ENCODE measurements at places on chromosomes 12 and 14. TPM values are rescaled to one million over a fixed set of nuclear protein-coding genes. Genes with fewer than 3 reads are reported as not detected.
A peak's percentile ranks its signal among the peaks of the same experiment; 100 is the strongest.

GRCh38 chr12:41076114-41076513 lies 112.0 kb upstream of the PDZRN4 start:
- H3K4me1 ChIP-seq: no peaks in the 10 kb centered on the region
- no peak overlapping the region for H3K4me3 ChIP-seq
- H3K27ac ChIP-seq: no peak overlapping the region

GRCh38 chr14:86683561-86683960 lies 1153.6 kb downstream of the FLRT2 start:
- no peaks in the 10 kb centered on the region for H3K36me3 ChIP-seq
- DNase-seq: no peak
- no peaks in the 10 kb centered on the region for H3K27me3 ChIP-seq

- no peaks in the 10 kb centered on the region for H3K36me3 ChIP-seq
- DNase-seq: no peak
- H3K4me3 ChIP-seq: no peak overlapping the region
- H3K4me1 ChIP-seq: no peaks in the 10 kb centered on the region
- no peaks in the 10 kb centered on the region for H3K27me3 ChIP-seq
- H3K27ac ChIP-seq: no peak overlapping the region
Observed at GRCh38 chr14:33515441-33515840, 435.4 kb downstream of the EGLN3 start.

DNA sequence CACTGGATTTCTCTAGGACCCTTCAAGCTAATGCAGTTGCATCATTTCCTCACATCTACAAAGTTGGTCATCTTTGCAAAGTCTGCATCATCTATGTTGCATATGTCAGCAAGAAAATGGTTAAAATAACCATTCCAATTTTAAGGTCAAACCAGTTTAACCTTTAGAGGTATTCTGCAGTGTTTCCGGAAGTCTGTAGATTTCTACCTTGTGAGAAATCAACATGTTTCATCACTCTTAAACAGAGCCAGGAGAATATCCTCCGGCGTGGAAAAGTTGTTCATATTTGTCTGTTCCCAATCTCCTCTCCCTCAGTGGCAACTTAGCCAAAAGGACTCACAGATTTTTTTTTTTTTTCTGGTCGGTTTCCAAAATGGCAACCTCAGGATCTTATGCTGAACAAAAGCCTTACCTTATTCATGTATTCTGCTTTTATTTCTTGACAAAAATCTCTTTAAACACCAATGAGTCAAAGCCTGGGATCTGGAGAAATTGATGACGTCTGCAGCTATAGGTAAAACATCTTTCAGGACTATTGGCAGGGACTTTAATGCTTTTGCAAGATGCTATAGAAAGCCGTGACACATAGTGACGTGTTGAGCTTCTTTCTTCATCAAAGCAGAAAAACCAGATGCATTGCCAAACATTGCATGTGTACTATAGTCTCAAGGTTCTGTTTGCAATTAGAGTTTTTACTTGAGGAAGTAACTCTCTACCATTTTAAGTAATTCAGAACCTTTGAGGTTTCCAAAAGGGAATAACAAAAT lies 16.0 kb upstream of the CDK17 start:
- H3K4me1 ChIP-seq: peaks cover 49% of the 10 kb centered on the region
- no peak for DNase-seq
- peaks cover 7% of the 10 kb centered on the region for H3K36me3 ChIP-seq

DNA sequence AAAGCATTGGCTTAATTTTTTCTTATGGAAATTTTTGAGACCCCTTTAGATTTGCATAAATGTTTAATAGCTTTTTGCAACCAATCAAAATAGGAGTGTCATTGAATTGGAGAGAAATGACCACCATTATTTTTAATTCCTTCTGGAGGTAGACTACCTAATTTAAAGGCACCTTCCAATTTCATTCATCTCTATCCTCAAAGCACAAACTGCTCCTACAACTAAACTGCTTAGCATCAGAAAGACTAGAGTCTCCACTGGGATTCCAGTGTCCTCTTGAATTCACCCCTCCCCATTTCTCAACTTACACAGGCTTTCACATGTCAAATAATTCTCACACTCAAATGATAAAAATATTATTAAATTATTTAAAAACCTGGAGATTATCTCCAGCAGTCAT lies 168.4 kb downstream of the RPS29 start:
- DNase-seq: no peak
- H3K4me3 ChIP-seq: no peak overlapping the region
- H3K36me3 ChIP-seq: no peaks in the 10 kb centered on the region
- H3K27ac ChIP-seq: no peak overlapping the region

GRCh38 chr12:38985961-38986360 lies 80.6 kb upstream of the CPNE8 start:
- DNase-seq: no peak
- H3K27ac ChIP-seq: no peak overlapping the region
- H3K36me3 ChIP-seq: no peaks in the 10 kb centered on the region
- H3K4me3 ChIP-seq: no peak overlapping the region

DNA sequence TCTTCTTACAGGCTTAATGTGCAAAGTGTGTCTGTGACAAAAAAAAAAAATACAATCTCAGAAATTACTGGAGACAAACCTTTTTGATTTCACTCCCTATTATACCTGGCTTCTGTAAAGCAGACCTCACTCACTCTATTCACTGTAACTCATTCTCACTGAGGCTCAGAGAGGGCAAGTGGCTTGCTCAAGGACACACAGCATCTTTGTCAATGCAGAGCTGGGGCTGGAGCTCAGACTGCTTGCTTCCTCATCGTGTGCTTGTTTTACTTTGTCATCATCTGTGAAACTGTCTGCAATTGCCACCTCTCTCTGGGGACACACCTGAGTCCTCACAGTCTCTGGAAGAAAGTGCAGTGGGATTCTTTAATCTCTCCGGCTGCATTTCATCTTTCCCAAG lies 120.0 kb downstream of the PTPN11 start:
- no peaks in the 10 kb centered on the region for H3K36me3 ChIP-seq
- H3K4me1 ChIP-seq: peaks cover 5% of the 10 kb centered on the region

GRCh38 chr12:13362260-13362841 lies 165.8 kb downstream of the EMP1 start:
- no peak overlapping the region for H3K4me3 ChIP-seq
- H3K4me1 ChIP-seq: no peaks in the 10 kb centered on the region
- DNase-seq: peak; percentile 39

GRCh38 chr12:93996321-93996720 lies 152.1 kb upstream of the PLXNC1 start:
- no peak for DNase-seq
- H3K4me3 ChIP-seq: no peak overlapping the region
- no peaks in the 10 kb centered on the region for H3K27me3 ChIP-seq
- no peaks in the 10 kb centered on the region for H3K4me1 ChIP-seq
- no peak overlapping the region for H3K27ac ChIP-seq

- no peak overlapping the region for H3K4me3 ChIP-seq
- peaks cover 58% of the 10 kb centered on the region for H3K4me1 ChIP-seq
Observed at GRCh38 chr14:60757567-60758002, 23.0 kb downstream of the MNAT1 start.

DNA sequence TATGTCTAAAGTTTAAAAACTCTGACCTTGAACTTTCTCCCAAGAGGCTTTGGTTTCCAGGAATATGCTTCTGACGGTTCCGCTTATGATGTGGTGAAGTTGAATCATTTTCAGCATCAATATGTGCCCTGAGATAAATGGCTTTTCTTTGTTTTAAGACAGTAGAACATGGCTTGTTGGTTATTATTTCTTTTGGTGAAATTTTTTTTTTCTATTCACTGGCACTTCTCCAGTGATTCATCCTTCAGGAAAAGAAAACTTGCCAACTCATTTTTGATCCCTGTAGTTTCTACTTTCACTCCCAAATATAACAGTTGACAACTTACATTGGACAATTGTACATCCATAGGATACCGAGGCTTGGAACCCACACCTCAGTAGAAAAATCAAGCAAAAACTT lies 1301.2 kb upstream of the FLRT2 start:
- no peak for DNase-seq
- no peaks in the 10 kb centered on the region for H3K4me1 ChIP-seq
- H3K36me3 ChIP-seq: no peaks in the 10 kb centered on the region
- no peaks in the 10 kb centered on the region for H3K27me3 ChIP-seq
- H3K27ac ChIP-seq: no peak overlapping the region

DNA sequence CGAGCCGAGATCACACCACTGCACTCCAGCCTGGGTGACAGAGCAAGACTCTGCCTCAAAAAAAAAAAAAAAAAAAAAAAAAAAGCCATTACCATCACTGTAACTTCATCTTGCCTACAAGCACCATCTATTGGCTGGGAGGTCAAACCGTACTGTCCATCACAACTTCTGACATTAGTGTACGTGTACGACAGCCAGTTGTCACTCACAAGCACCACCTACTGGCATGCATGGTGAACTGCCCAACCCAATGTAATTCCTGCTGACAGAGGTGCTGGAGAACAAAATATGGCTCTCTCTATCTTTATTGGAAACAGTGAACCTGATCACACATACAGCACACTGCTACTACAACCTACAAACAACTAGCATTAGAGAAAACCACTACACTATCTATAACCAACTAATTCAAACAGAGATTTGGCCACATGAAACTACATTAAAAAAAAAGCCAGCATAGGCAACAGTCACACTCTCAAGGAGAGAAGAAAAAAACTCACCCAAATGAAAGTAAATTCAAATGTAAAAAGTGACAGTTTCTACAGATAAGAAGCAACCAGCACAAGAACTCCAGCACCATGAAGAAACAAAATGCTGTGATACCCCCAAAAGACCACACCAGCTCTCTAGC lies 82.3 kb downstream of the PUS7L start:
- H3K36me3 ChIP-seq: no peaks in the 10 kb centered on the region
- peaks cover 18% of the 10 kb centered on the region for H3K27me3 ChIP-seq
- H3K4me1 ChIP-seq: no peaks in the 10 kb centered on the region
- no peak overlapping the region for H3K27ac ChIP-seq

- H3K27me3 ChIP-seq: no peaks in the 10 kb centered on the region
- H3K27ac ChIP-seq: no peak overlapping the region
Observed at GRCh38 chr14:93005838-93006237, 82.9 kb downstream of the CHGA start.

GRCh38 chr12:32454866-32455265 lies 55.5 kb downstream of the FGD4 start:
- H3K27me3 ChIP-seq: peaks cover 7% of the 10 kb centered on the region
- no peaks in the 10 kb centered on the region for H3K36me3 ChIP-seq
- DNase-seq: no peak
- H3K4me3 ChIP-seq: no peak overlapping the region
- no peaks in the 10 kb centered on the region for H3K4me1 ChIP-seq

- H3K27me3 ChIP-seq: no peaks in the 10 kb centered on the region
- H3K27ac ChIP-seq: peak overlapping the region; percentile 96
- peaks cover 43% of the 10 kb centered on the region for H3K4me1 ChIP-seq
- DNase-seq: peak; percentile 59
- H3K4me3 ChIP-seq: peak overlapping the region; percentile 91
- peaks cover 30% of the 10 kb centered on the region for H3K36me3 ChIP-seq
Observed at GRCh38 chr12:121400332-121401139, 618 bp downstream of the RNF34 start.

GRCh38 chr12:121288986-121289385 lies 7.5 kb downstream of the CAMKK2 start:
- peaks cover 15% of the 10 kb centered on the region for H3K36me3 ChIP-seq
- peaks cover 36% of the 10 kb centered on the region for H3K4me1 ChIP-seq
- H3K4me3 ChIP-seq: no peak overlapping the region
- H3K27ac ChIP-seq: no peak overlapping the region

GRCh38 chr14:68474741-68475140 lies 318.1 kb downstream of the ZFP36L1 start:
- H3K4me1 ChIP-seq: peaks cover 3% of the 10 kb centered on the region
- no peak overlapping the region for H3K27ac ChIP-seq
- no peaks in the 10 kb centered on the region for H3K36me3 ChIP-seq
- no peak for DNase-seq
- H3K4me3 ChIP-seq: no peak overlapping the region

DNA sequence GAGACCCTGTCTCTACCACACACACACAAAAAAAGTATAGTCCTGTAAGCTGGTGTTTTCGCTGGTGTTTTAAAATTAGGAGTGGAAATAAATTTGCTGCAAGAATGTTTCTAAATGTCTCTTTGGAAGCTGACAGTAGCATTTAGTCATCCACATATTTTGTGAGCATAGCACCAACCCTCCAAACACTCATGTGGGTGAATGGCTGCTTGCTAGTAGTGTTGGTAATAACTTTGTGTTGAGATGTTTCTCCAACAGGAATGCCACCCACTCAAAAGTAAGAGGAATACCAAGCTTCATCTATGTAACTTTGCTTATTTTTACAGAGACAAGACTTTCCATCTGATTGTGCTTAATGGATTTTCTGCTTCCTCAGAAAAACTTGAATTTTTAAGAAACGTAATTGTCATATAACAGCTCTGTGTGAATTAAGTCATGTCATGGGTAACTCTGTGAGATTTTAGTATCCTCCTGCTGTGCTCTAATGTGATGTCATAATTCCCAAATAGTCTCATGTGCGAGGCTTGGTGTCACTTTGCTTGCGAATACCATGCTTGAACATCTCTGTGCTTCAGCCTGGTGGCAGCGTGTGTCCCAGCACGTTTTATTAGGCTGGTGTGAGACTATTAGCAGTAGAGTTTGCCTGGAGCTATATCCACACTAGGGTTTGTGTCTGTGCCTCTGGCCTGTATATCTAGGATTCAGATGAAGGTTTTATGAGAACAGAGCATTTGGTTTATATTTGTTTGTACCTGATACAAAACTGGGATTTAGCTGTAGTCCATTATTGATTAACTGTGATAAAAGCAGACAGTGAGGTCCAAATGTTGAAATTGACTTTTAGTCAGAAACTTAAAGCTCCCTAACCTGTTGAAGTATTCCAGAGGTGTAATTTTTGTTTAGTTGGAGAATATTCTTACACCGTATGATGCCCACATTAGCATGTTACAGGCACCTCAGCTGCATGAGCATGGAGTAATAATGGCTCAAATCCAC lies 80.5 kb downstream of the FBXW8 start:
- no peak overlapping the region for H3K27ac ChIP-seq
- H3K36me3 ChIP-seq: peaks cover 13% of the 10 kb centered on the region
- DNase-seq: no peak
- H3K4me3 ChIP-seq: no peak overlapping the region
- H3K27me3 ChIP-seq: no peaks in the 10 kb centered on the region

Gene AHNAK2
- total RNA-seq: not detected

Gene PSMB11
- total RNA-seq: 0.21 TPM

Gene ZNF10
- total RNA-seq: 6.0 TPM

Gene SYCP3
- total RNA-seq: 0.35 TPM

Gene MUCL1
- not detected for total RNA-seq

Gene FAM161B
- 1.9 TPM for total RNA-seq

Gene TMEM117
- 0.77 TPM for total RNA-seq

Gene MBIP
- total RNA-seq: 23.1 TPM

Gene PLD4
- not detected for total RNA-seq

Data from activated CD4-positive, alpha-beta T cell treated with anti-CD3 and anti-CD28 coated beads, Interleukin-2, amount 10 ng/mL, durations not matched to agents 7 days and 5 days (primary cell).